ENCODE measurements at places on chromosomes 3 and 15. TPM values are rescaled to one million over a fixed set of nuclear protein-coding genes. Genes with fewer than 3 reads are reported as not detected.

GRCh38 chr3:184731786-184732537 is 20.1 kb upstream of the MAGEF1 start:
- DNase-seq, result no peak

GRCh38 chr3:18401300-18401961 is 23.7 kb downstream of the SATB1 start:
- no peak for DNase-seq

- no peak for DNase-seq
Observed at GRCh38 chr3:79558943-79559342, 208.9 kb downstream of the ROBO1 start.

Gene LIPH
- total RNA-seq, result 6.4 TPM

GRCh38 chr15:57485869-57486268 is 105.8 kb upstream of the MYZAP start:
- peak; percentile 87 for DNase-seq

- no peak for DNase-seq
Observed at GRCh38 chr15:78626381-78626995, 5.7 kb upstream of the CHRNA3 start.

DNA sequence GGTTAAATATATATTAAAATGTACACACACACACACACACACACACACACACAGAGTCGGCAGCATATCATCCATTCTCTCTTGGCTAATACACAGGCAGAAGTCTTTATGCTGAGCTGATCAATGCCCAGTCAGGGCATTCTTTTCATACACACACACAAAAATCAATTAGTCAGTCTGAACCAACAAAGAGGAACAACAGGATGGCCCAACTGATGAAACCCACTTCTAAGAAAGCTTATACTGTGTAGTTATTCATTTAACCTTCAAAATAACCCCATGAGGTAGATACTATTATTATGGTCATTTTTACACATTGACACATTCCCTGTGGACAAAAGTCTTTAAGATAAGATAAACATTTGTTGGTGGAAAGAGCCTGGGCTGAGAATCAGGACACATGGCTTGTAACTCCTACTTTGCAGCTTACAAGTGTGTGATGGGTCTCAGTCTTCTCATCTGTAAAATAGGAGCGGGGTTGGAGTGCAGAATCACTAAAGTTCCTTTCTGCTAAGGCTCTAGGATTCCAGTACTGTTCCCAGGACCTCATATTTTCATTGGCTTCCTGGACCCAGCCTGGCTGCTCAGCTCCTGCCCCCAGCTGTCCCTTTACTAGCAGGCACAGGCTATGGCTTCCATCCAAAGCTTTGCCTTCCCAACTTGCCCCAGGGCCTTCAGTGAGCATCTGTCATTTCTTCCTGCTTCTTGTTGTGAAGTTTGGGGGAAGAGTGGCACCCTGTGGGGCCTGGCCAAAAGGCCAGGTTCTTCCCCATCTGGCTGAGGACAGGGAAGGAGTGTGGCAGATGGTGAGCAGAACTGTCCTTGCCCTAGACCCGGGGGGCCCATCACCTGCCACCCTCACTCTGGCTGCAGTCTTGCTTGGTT is 27.2 kb upstream of the GLCE start:
- DNase-seq, result no peak

Gene CYP11A1
- 0.43 TPM for total RNA-seq

Gene KATNBL1
- 45.7 TPM for total RNA-seq
